ENCODE measurements at places on chromosomes 2 and 18. TPM values are rescaled to one million over a fixed set of nuclear protein-coding genes. Genes with fewer than 3 reads are reported as not detected.

GRCh38 chr2:221848286-221848685 is 276.2 kb upstream of the EPHA4 start:
- DNase-seq: peak; percentile 26

DNA sequence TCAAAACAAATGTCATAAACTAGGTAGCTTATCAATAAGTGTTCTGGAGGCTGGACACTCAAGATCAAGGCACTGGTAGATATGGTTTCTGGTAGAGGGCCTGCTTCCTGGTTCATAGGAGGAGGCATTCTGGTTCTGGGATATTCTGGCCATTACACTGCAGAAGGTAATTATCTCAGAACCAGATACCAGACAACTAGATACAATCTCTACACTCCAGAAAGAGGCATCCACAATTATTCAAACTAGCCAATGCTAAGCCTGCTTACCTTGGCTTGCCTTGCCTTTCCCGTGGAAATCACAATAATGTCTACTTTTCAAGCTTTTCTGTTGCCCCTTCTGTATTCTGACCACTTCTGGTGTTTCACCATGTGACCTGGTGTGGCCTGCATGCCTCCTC is 785.2 kb upstream of the GYPC start:
- DNase-seq: no peak

- no peak for DNase-seq
These were observed 91.2 kb downstream of the TAF4B start for GRCh38 chr18:26317398-26317797.

FASTKD1 gene
- total RNA-seq: 37.3 TPM

NGEF gene
- total RNA-seq: 0.16 TPM

DNA sequence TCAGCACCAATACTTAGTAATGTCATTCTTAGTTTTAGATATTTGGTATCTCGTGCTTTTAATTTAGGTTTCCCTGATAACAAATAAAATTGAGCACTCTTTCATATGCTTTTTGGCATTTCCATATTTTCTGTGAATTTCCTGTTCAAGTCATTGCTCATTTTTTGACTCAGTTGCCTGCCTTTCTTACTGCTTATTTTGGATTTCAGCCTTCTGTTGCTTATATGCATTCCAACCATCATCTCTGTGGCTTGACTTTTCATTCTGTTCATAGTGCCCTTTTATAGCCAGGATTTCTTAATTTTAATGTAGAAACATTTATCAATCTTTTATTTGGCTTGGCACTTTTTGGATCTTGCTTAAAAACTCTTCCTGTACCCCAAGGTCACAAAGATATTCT is 14.5 kb upstream of the KIF3C start:
- DNase-seq: no peak

DNA sequence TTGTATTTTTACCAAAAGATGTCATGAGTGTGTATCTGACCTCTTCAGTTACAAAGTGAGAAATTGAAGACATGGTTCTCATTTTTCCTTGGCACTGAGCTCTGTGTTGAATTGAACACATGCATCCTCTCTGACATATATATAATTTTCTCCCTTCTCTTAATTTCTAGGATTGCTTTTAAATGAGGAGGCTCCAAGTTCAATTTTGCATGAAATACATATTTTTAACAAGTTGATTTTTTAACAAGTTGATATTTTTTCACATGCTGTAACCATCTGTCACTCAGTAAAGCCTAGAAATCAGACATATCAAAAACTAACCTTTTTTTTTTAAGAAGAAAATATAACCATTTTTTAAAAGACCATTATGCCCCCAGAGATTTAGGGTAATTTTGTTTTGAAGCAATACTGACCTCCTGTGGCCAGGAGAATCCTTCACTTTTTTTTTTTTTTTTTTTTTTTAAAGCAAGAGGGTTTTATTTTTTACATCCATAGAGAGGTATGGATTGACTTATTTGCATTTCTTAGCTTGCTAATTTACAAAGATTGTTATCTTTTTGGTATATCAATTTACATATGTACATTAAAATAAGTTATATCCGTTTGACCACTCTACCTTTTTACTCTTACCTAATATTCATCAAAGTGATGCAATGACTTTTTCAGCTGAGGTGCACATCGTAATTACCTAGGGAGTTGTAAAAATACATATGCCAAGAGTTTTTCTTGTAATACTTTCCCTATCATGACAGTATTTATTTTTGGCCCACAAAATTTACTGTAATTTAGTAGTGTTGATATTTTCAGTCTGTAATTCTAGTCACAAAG is 161.8 kb downstream of the SOCS6 start:
- no peak for DNase-seq

GRCh38 chr2:25419678-25420242 is 78.0 kb upstream of the DNMT3A start:
- DNase-seq: no peak

- no peak for DNase-seq
These were observed 123.5 kb upstream of the ZFP36L2 start for GRCh38 chr2:43349904-43350303.

DNA sequence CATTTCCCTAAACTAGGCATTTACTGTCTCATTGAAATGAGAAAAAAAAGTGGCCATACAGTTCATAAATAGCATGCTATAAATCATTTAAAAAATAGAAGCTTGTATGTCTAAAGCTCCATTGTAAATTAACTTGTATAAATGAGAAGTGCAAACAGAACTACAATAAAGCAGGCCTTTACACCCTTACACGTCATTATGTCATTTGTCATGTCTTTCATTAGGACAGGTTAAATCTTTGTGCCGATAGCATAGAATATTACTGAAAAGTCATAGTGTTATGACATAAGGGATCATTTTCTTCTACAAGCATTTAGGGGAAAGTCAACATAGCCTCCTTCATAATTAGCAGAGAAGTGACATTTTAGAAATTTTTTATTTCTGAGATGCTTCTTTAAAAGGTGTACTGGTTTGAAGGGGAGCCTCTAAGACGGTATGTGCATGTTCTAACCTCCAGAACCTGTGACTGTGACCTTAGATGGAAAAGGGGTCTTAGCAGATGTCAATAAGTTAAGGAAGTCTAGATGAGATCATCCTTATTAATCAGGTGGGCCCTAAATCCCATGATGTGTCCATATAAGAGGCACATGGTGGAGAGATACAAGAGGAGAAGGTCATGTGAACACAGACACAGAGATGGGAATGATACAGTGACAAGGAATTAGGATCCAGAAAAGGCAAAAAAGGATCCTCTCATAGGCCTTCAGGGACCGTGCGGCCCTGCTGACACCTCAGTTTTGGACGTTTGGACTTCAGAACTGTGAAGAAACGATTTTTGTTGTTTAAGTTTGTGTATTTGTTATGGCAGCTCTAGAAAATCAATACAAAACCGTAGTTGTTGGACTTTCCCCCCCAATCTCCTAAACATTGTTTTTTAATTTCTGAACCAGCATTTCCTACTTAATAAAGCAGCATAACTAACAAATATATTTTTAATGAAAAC is 863.7 kb downstream of the MBD2 start:
- DNase-seq: no peak

ANKRD39 gene
- 11.9 TPM for total RNA-seq

GRCh38 chr2:204104811-204105210 is 168.2 kb downstream of the ICOS start:
- DNase-seq: no peak

GRCh38 chr18:9987931-9988330 is 74.1 kb downstream of the VAPA start:
- no peak for DNase-seq

- DNase-seq: no peak
These were observed 83.0 kb upstream of the RAB6C start for GRCh38 chr2:129896226-129897100.

DNA sequence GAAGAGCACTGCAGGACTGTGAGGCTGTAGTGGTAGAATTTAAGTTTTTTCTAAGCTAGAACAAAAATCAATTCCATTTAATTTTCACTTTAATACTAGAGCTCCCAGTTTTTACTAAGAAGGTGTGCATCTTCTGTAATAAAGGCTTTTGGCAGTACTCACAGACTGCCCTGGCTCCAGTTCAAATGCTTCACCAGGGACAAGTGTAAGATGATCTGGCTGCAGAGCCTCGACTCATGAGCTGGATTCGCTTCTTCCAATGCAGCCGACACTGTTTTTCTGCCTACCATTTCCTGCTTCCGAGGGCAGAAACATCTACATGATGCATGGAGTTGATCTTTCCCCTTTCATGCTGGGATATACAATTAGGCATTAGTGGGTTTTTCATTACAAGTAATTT is 87.0 kb downstream of the FARSB start:
- peak; percentile 70 for DNase-seq

GRCh38 chr2:54964271-54964670 is 86.0 kb downstream of the RTN4 start:
- DNase-seq: peak; percentile 62

CPS1 gene
- total RNA-seq: 8.0 TPM

GRCh38 chr18:32956591-32957315 is 183.9 kb upstream of the KLHL14 start:
- DNase-seq: peak; percentile 71

DNA sequence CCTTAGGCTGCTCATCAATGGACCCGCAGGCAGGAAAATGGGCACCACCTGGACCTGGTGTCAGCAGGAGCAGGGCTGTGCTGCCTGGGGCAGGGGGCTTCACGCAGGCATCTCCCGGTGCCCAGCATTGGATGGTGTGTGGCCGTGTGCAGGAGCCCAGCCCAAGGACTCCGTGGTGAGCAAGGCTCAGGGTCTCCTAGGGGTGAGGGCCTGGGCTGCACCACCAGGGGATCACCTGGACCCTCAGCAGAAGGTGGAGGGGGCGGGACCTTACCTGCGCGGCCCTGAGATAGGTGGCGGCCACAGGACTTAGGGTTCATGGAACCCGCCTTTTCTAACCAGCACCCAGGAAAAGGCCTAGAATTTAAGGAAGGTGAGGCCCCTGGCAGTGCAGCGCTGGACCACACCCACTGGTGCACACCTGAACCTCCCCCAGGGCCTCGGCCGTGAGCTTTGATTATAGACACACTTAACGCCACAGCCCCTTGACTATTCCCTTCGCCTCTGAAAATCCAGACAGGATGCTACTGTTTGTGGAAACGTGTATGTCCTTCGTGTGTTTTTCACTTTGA is 89.0 kb downstream of the TMEM18 start:
- DNase-seq: no peak

- no peak for DNase-seq
These were observed 289.1 kb downstream of the ETAA1 start for GRCh38 chr2:67686254-67686653.

- peak; percentile 12 for DNase-seq
These were observed 702 bp downstream of the OLA1 start for GRCh38 chr2:174247474-174248186.
